Activated T-cell treated with anti-CD3 and anti-CD28 coated beads for 48 hours (primary cell): ENCODE measurements at places on chromosomes 7 and 10.

GRCh38 chr7:138992052-138992531 is 10.9 kb upstream of the KIAA1549 start:
- DNase-seq = no peak

- no peak for DNase-seq
These were observed 1194.4 kb upstream of the SORCS1 start for GRCh38 chr10:108358912-108359311.

GRCh38 chr10:57809961-57810360 is 457.7 kb downstream of the IPMK start:
- DNase-seq = no peak

GRCh38 chr7:132846086-132846485 is 235.8 kb downstream of the CHCHD3 start:
- no peak for DNase-seq

DNA sequence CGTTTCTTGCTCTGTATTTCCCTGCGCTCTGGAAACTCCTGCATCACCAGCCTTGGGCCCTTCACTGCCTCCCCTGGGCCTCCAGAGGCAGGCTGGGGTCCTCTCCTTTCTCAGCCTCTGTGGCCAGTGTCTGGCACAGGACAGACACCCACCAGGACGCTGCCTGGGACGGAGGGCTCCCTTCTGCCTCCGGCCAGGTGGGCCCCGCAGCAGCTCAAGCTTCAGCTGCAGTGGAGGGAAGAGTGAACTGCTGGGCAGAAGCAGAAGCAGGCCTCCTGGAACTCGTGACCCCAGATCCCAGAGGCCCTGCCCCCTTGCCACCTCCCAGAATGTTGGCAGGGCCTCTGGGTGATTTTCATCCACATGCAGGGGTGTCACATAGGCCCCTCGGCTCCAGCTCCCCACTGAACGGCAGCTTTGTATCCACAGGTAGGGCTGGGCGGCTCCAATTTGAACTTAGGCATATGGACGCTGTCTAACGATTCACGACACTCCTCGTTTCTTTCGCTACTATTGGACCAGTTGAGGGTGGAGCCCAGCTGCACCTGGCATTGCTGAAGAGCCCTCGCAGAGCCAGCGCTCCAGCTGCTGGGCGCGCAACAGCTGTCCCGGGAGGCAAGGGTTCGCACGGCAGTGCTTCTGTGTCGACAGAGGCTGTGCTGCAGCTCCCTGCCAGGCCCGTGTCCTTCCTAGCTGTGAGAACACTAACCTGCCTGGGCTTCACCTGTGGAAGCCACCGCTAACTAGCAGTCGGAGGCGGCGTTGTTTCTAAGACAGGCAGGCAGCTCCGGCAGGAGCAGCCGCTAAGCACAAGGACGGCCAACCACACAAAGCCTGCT is 18.4 kb upstream of the GPR146 start:
- no peak for DNase-seq

GRCh38 chr7:86904949-86905834 is 154.3 kb downstream of the ELAPOR2 start:
- no peak for DNase-seq

GRCh38 chr10:72328045-72328828 is 26.5 kb downstream of the DNAJB12 start:
- no peak for DNase-seq

DNA sequence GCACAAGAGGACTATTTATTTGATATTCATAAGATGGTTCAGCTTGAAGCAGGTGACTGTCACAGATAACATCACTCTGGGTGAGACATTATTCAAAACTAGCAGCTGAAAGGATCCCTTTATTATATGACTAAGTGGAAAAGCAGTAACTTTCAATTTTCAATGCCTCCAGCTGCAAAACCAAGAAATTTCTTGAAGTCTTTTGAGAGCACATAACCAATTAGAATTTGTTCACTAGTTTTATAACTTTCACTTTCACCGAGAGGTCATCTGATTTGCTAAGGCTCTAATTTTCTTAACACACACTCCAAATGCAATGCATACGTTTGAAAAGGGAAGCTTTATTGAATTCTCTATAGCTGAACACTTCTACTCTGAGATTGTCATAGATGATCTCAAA is 88.6 kb upstream of the KLF14 start:
- DNase-seq = no peak

- DNase-seq = no peak
These were observed 133.7 kb upstream of the CDK1 start for GRCh38 chr10:60644436-60645130.

DNA sequence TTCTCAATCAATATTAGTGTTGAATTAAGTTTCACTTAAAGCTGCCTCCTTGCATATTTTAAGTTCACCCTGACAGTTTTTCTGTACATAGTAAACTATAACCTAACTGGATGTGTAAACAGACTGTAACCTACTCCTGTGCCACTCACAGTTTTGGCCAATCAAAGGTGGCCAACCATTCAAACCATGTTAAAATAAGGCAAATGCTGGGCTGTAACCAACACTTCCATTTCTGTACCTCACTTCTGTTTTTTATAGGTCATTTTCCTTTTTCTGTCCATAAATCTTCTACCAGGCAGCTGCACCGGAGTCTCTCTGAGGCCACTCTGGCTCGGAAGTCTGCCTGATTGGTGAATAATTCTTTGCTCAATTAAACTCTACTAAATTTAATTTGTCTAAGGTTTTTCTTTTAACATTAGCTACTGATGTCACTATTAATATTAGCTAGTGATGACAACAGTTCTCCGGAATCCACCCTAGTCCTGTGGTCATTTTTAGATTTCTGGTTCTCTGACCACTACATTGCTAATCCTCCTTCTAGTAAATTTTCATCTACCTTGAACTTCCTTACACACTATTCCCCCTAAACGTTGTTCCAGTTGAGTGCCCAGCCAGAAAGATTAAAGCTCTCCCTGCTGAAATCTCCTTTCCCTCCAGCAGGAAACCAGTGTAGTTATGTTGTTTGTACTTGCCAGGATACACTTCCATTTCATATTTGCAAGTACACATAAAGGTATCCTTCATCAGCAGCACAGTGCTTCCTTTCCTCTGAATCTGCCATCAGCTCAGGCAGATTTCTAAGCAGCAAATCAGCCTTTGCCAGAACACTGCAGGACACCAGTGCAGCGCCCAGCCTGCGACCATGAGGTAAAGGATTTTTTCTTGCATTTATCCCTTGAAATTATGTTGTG is 18.6 kb upstream of the IFIT2 start:
- no peak for DNase-seq

DNA sequence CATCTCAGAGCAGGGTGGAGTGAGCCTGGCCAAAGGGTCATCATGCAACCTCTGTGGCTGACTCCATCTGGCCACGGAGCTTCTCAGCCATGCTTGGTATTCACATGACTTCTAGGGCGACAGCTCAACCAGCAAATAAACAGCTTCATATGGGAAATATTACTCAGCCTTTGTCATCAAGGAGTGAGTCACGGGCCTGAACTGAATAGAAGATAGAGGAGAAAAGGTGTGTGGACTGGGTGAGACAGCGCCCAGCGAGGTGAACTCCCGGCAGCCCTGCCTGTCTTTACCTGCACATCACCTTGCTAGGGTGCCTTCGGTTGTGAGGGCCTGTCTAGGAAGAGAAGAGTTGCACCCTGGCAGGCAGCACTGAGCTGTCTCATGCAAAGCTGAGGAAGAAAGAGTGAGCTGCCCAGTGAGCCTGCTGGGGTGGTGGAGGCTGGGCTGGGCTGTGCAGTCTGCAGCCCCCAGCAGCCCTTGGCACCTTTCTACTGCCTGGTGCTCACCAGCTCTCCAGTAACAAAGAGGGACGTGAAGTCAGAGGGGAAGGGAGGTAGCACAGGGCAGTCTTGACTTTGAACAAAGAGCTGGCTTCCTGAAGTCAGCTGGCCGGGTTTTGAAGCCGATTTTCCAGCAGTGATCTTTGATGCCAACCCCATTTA is 114.2 kb downstream of the EGFR start:
- peak; percentile 18 for DNase-seq

DNA sequence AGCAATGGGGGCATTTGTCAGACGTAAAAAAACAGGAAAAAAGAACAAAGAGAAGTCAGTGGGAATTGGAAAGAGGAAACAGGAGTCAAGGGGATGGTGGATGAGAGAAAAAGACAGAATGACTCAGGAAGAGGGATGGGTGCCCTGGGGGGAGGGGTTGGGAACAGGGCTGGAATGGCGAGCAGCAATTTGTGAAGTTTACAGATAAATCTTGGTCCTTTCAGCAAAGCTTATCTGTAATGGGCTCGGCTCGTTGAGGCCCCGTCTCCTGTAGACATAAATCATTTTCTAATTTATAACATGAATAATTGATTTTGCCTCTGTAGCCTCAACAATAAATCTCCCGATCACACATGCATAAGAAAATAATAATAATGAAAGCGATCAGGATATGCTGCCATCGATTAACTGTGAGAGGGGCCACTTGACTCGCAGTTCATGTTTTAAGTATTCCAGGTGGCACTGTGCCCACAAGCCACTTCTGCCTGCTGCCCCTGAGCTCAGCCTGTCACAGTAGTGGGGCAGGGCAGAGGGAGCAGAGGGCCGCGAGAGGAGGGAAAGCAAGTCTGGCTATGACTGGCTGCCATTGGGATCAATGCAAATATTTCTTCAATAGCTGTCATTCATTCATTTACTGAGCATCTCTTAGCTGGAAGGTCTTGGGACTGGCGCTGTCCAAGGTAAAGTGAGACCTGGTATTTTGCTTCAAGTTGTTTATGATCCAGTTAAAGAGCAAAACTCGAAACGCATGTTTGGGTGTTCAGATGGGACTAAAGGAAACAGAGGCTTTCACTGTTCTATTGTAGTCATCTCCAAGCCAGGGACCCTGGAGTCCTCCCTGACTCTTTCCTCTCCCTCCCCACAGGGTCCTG is 47.4 kb upstream of the R3HCC1L start:
- no peak for DNase-seq

GRCh38 chr7:53485354-53485753 is 449.9 kb downstream of the POM121L12 start:
- DNase-seq = no peak

DNA sequence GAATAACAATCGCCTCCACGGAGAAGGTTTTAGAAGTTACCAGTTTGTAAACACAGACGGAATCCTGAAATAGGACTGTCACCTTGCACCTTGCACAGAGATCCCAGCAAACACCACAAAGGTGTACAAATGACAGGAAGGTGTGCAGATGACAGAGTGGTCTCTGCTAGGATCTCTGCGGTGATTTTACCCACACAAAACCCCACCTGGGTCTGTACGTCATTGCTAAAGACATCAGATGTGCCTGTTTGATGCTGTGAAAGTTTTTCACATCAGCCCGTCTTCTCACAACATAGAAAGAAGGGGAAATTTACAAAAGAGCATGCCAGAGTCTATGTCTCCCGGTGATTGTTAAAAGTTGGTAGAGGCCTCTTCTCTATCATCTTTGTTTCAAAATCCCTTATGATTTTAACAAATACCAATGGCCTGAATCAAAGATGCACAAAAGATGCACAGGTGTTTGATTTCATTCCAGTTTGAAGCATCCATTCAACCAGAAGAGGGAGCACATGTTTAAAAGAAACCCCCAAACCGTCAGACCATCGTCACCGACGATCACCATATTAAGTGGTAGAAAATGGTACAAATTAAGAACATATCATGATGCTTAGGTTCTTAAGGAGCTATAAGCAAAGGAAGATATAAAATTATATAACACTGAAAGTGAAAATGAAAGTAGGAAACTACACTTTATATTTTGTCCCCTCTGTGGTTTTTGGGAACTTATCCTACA is 576.5 kb downstream of the PTPRN2 start:
- DNase-seq = no peak

- no peak for DNase-seq
These were observed 26.4 kb downstream of the GRK5 start for GRCh38 chr10:119233821-119234220.

DNA sequence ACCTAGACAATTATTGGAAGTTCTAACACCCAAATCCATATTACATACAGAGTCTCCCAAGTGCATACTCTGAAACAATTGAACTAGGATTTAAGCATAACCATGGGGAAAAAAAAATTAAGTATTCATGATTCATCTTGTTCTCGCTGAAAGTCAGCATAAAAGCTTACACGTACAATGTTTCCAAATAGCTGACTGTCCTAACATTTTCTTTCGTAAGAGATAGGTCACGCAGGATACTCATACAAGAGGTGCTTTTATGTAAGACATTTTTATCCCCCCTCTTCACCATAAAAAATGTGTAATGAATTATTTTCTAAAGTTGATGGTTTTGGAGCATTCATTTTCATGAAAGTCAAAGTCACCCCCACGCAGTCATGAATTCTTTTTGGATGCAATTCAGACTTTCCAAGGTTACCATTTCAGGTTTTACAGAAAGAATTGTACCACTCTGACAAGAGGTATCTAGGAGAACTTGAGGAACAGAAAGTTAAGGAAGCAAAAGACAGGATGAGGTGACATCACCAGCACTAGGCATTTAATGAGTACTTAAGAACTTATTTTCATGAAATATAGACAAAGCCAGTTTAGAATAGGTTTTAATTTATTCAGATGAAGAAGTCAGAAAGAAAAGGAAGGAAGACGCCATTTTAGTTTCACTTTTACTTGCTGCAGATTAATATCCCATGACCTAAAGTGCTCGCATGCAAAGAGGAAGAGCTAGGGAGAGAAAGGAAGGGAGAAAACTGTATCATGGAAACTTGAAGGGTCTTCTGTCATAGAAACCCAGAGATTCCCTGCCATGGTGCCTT is 55.8 kb downstream of the TMEM26 start:
- DNase-seq = no peak

DNA sequence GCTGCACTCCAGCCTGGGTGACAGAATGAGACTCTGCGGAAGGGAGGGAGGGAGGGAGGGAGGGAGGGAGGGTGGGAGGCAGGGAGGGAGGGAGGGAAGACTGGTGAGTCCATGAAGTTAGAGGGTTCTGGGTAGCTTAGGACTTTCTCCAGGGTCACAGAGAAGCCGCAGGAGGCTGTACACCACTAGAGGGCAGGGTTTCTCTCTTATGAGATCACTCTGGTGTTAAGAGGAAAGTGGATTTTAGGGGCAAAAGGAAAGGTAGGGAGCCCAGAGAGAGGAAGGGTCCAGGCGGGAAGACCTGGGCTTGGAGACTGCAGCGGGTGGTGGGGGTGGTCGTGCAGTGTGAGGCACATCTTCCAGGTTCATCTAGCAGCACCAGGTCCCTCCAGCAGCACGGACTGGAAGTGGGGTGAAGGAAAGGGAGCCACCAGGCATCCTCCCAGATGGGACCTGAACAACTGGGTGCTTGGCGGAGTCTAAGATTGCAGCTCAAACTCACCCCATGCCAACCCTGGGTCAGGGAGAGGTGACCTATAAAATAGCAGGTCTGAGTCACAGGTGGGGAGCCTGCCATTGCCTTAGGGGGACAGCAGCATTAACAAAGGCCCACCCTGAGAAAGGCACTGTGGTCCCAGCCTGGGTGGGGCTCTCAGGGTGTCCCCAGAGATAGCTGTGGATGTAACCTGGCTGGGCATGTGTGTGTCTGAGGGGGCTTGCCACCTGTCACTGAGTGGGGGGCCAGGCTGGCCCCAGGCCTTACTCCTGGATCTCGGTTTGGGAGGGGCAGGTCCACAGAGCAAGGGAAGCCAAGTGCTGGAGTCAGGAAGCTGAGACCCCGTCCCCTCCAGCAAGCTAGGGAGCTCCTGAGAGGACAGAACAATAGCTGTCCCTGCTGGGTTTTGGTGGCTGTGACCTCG is 48.5 kb upstream of the SLC29A3 start:
- peak; percentile 25 for DNase-seq
